T-cell (primary cell): ENCODE measurements at places on chromosomes 12 and 14.

DNA sequence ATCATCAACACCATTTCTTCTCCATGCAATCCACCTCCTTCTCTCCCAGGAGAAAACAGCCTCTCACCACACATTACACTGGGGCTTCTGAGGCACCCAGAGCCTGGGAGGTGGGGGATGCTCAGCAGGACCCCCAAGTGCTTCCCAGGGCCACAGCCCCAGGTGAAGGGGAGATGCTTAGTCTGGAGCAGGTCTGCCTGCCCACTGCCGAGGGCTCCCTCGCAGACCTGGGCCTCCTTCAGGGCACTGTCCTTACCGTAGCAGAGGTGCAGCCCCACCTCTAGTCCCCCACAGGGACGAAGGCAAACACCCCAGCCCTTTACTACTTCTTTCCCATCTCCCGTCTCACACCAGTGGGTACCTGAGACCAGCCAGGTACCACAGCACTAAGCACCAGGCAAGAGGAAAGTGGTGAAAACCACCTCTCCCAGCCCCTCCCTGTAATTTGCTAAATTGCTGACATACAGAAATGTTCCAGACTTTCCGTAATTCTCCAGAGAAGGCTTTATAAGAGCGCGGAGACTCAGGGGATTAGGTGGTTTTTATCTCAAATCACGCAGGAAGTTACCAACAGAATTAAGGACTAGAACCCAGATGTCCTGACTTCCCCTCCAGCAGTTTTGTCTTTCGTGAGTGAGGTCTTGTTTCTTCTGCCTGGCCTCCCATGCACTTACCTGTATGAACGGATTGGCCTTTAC is 59.0 kb downstream of the PLEKHG3 start:
- H3K4me1 ChIP-seq: peaks cover 65% of the 10 kb centered on the region
- no peak overlapping the region for H3K4me3 ChIP-seq
- H3K36me3 ChIP-seq: no peaks in the 10 kb centered on the region
- H3K27ac ChIP-seq: no peak overlapping the region
- no peak for DNase-seq

DNA sequence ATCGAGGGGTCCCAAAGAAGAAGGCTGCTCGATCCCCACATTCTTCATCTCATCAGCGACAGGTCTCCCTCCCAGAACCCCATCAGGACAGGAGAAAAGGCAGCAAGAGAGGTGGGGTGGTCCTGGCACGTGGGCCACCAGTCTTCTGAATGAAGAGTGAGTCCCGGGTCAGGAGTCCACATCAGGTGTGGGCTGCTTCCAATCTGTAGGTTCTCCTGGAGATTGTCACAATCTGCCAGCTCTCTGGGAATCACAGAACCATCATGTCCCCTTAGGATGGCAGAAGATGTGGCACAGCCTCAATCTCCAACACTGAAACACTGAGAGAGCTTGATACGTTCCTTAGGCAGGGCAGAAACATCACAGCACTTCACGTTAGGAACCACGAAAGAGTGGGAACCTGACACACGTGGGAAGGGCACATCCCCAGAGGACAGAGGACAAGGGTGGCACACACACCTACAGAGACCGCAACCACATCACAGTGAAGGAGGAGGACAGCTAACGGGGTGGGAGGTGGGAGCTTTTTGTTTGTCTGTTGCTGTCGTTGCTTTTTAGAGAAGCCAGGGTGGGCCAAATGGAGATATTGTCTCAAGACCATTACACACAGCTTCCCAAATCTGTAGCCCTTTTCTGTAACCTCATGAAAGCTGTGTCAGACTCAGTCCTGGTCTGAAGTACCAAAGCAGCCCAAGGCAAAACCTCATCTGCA is 284.5 kb downstream of the DPF3 start:
- H3K27me3 ChIP-seq: peaks cover 35% of the 10 kb centered on the region
- no peaks in the 10 kb centered on the region for H3K4me1 ChIP-seq
- H3K4me3 ChIP-seq: no peak overlapping the region
- no peak for DNase-seq
- H3K27ac ChIP-seq: no peak overlapping the region

DNA sequence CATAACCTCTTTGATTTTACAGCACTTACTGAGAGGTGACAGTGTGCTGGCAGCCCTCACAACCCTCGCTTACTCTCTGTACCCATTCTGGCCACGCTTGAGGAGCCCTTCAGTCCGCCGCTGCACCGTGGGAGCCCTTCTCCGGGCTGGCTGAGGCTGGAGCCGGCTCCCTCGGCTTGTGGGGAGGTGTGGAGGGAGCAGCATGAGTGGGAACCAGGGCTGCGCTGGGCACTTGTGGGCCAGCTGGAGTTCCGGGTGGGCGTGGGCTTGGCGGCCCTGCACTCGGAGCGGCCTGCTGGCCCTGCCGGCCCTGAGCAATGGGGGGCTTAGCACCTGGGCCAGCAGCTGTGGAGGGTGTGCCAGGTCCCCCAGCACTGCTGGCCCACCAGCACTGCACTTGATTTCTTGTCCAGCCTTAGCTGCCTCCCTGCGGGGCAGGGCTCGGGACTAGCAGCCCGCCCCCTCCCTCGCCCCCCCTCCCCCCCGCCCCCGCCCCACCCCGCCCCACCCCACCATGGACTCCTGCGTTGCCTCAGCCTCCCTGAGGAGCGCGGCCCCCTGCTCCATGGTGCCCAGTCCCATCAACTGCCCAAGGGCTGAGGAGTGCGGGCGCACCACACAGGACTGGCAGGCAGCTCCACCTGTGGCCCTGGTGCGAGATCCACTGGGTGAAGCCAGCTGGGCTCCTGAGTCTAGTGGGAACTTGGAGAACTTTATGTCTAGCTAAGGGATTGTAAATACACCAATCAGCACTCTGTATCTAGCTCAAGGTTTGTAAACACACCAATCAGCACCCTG is 9.9 kb downstream of the MDGA2 start:
- no peaks in the 10 kb centered on the region for H3K27me3 ChIP-seq
- no peak overlapping the region for H3K4me3 ChIP-seq
- no peak for DNase-seq

DNA sequence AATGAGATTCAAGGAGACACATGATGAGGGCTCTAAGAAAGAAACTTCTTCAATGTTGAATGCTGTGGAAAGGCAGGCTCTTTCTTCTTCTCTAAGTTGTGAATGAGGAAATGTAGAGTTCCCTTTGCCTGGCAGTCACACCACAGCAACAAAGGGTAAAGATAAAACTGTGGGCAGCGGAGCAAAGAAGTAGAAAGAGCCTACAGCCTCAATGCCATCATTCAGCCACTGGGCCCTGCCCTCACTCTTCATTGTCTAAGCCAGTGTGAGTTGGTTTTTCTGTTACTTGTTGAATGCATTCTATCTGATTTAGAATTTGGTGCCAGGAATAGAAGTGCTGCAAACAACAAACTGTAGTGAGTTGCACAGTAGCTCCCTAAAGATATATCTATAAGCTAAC is 12.2 kb downstream of the SDR9C7 start:
- no peaks in the 10 kb centered on the region for H3K36me3 ChIP-seq
- no peak overlapping the region for H3K4me3 ChIP-seq
- H3K27ac ChIP-seq: no peak overlapping the region
- no peak for DNase-seq
- no peaks in the 10 kb centered on the region for H3K4me1 ChIP-seq

DNA sequence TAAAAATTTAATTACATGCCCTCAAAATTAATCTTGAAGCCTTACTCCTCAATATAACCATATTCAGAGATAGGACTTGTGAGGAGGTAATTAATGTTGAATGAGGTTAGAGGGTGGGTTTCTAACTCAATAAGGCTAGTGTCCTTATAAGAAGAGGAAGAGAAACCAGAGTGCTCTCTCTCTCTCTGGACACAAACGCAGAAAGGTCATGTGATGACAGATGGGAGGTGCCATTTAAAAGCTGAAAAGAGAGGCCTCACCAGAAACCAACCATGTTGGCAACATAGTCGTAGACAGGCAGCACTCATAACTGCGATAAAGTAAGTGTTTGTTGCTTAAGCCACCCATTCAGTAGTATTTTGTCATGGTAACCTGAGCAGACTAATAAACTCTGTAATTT is 378.5 kb upstream of the LMO3 start:
- DNase-seq: no peak
- no peak overlapping the region for H3K27ac ChIP-seq
- H3K4me3 ChIP-seq: no peak overlapping the region

DNA sequence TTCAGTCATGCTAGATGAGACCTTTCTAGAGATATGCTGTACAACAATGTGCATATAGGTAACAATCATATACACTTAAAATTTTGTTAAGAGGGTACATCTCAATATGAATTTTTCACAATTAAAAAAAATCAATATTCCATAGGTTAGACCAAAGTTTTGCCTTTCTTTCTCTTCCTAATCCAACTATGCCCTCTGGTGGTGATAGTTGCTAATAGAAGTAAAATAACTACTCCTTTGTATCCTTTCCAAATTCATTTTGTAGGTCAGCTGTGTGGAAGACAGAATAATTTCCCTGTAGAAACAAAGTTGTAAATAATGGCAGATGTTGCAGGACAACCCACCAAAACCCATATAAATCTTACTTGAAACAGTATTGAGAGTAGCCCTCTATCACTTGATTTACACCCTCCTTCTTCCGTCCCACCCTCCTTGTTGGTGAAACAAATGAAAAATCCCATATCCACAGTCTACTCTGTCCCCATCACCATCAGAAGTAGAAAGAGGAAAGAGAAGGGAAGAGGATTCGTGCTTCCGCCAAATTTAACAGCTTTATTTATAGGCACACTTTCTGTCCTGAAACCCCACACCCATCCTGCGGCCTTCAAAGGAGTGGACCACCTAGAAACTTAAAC is 34.2 kb upstream of the KICS2 start:
- peak; percentile 5 for DNase-seq
- no peaks in the 10 kb centered on the region for H3K36me3 ChIP-seq
- H3K27me3 ChIP-seq: no peaks in the 10 kb centered on the region
- no peaks in the 10 kb centered on the region for H3K4me1 ChIP-seq
- H3K4me3 ChIP-seq: no peak overlapping the region

GRCh38 chr12:108783446-108783845 is 52.1 kb upstream of the CORO1C start:
- H3K36me3 ChIP-seq: peaks cover 15% of the 10 kb centered on the region
- no peak overlapping the region for H3K4me3 ChIP-seq
- H3K27ac ChIP-seq: no peak overlapping the region
- H3K4me1 ChIP-seq: no peaks in the 10 kb centered on the region
- H3K27me3 ChIP-seq: no peaks in the 10 kb centered on the region

- no peak overlapping the region for H3K4me3 ChIP-seq
- peaks cover 8% of the 10 kb centered on the region for H3K4me1 ChIP-seq
- H3K27ac ChIP-seq: no peak overlapping the region
- H3K36me3 ChIP-seq: peaks cover 12% of the 10 kb centered on the region
- DNase-seq: no peak
Observed at GRCh38 chr14:103594265-103594664, 31.5 kb downstream of the COA8 start.

GRCh38 chr12:92518071-92518470 is 184.7 kb upstream of the PLEKHG7 start:
- H3K27me3 ChIP-seq: no peaks in the 10 kb centered on the region
- no peaks in the 10 kb centered on the region for H3K4me1 ChIP-seq
- no peak overlapping the region for H3K27ac ChIP-seq
- no peak for DNase-seq
- H3K36me3 ChIP-seq: no peaks in the 10 kb centered on the region

DNA sequence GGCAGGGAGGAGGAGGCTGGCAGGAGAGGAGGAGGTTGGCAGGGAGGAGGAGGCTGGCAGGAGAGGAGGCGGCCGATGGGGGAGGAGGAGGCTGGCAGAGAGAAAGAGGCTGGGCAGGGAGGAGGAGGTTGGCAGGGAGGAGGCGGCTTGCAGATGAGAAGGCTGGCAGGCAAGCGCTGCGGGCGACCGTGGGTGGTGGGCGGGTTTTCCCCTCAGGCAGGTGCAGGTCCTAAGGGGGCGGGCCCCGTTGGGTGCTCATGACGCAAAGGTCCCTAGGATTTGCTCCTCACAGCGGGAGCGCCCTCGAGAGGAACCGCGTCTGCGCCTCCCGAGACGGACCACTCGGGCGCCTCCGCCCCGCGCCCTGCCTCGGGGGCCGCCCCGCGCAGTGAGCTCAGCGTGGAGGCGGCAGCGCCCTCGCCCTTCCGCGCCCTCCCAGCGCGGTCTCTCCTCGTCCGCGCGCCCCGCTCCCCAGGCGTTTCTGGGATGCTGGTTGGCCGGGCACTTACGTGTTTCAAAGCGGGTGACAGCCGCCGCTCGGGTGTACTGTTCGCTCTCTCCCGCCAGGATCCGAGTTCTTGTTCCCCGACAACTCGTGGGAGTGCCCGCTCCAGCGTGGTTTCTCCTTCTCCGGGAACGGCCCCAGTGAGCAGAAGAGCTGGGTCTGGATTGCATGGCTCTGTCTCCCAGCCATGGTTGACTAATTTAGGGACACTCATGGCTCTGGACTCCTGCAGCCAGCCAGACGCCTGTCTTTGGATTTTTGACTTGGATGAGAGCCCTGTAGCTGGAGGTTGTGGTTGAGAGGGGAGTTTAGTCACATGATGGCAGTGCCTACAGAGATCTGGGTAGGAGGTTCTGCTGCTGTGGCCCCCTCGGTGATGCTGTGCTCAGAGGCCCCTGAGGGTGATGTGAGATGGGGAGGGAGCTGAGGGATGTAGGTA is 64.1 kb upstream of the PPP4R3A start:
- peaks cover 3% of the 10 kb centered on the region for H3K4me1 ChIP-seq
- no peaks in the 10 kb centered on the region for H3K27me3 ChIP-seq
- no peaks in the 10 kb centered on the region for H3K36me3 ChIP-seq
- H3K4me3 ChIP-seq: peak overlapping the region; percentile 45
- peak; percentile 60 for DNase-seq

GRCh38 chr12:58750484-58750883 is 169.8 kb downstream of the LRIG3 start:
- no peak for DNase-seq
- H3K27me3 ChIP-seq: no peaks in the 10 kb centered on the region
- H3K27ac ChIP-seq: no peak overlapping the region
- H3K36me3 ChIP-seq: no peaks in the 10 kb centered on the region
- no peak overlapping the region for H3K4me3 ChIP-seq

DNA sequence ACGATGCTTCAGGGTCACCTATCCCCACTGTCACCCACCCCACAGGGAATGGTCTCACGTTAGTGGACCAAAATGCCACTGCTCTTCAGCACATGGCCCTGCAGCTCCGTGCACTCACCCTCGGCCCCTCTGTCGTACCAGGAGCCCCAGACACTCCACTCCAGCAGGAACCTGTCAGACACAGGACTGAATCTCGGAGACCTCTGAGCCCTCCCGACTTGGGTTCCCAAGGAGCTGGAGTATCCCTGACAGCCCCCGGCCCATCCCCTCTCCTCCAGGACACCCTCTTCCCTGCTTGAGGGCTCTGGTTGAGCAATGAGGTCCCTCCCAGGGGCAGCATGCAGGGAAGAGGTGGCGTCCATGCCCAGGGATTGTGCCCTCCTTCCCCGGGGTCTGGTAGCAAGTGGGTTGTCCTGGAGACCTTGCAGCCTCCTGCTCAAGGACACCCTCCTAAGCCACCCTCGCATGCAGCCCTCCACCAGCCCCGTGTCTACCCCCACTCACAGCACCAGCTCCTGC is 20.4 kb upstream of the LRTM2 start:
- H3K27ac ChIP-seq: no peak overlapping the region
- H3K27me3 ChIP-seq: no peaks in the 10 kb centered on the region
- no peaks in the 10 kb centered on the region for H3K36me3 ChIP-seq
- peaks cover 2% of the 10 kb centered on the region for H3K4me1 ChIP-seq
- no peak overlapping the region for H3K4me3 ChIP-seq
- no peak for DNase-seq
